Motor neuron (in vitro differentiated cells): ENCODE measurements at places on chromosomes 6 and 20.

DNA sequence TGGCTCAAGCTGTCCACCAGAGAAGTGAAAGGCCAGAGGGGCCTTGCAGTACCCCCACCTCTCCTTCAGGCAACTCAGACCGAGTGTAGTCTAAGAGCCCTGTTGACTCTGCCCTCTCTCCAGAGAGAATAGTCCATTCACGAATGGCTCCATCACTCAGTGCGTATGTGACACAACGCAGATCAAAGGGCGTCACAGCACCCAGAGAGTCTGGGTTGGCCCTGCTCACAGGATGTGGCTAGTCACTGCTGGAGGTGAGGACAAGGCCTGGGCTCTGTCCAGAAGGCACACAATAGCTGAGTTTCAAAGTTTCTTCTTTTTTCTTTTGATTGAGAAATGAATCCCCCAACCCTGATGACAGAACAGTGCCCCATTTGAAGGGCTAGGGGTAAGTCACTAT is 74.1 kb downstream of the TRMT11 start:
- no peak for ATAC-seq

- no peak for ATAC-seq
These were observed 370.1 kb downstream of the ADGRB3 start for GRCh38 chr6:69005199-69005598.

DNA sequence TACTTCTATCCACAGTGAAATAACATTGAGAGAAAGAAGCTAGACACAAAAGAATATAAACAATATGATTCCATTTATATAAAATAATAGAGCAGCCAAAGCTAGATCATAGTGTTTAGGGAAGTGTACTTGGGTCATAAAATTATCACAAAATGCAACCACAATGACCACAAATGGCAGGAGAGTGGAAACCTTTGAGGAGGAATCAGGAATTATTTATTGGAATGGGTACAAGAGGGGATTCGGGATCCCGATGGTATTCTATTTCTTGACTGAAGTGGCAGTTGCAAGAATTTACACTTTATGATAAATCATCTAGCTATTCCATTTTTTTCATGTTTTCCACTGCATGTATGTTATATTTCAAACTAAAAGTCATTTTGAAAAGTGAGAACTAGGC is 76.1 kb downstream of the IPCEF1 start:
- no peak for ATAC-seq

- ATAC-seq, result no peak
These were observed 187.8 kb downstream of the MYLK4 start for GRCh38 chr6:2562721-2563451.

GRCh38 chr6:21220271-21220987 is 373.1 kb upstream of the SOX4 start:
- ATAC-seq, result no peak

DNA sequence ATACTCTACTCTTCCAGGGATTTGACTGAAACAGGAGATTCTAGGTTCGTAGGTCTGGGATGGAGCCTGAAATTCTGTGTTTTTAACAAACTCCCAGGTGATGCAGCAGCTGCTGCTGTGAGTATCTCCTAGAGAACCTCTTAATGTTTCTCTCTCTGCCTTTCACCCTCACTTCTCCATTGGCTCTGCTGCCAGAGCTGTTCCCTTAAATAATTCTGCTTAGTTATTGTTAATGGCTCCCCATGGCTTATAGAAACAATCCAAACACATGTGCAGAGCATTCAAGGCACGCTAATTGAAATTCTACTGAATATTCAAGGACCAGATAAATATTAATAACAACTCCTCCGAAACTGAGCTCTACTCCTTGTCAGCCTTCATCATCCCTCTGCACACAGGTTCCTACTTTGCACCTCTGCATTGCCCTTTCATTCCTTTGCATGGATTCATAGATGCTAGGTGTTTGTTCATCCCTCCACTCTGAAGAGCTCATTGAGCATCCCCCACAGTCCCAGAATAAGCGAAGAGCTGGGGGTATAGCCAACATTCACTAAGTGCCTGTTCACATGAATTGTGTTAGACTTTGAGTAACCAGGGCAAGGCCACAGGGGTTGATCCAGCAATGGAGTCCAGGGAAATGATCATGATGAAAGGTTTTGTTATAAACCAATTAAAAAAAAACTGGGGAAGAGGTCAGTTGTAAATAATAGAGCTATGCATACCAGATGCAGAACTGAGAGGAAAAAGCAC is 488.4 kb upstream of the JAG1 start:
- no peak for ATAC-seq

- no peak for ATAC-seq
These were observed 733.3 kb downstream of the HACE1 start for GRCh38 chr6:104126315-104127005.
